ENCODE measurements at places on chromosomes 16 and 17.

GRCh38 chr16:85231959-85232358 is 119.7 kb upstream of the CIBAR2 start:
- DNase-seq = no peak

DNA sequence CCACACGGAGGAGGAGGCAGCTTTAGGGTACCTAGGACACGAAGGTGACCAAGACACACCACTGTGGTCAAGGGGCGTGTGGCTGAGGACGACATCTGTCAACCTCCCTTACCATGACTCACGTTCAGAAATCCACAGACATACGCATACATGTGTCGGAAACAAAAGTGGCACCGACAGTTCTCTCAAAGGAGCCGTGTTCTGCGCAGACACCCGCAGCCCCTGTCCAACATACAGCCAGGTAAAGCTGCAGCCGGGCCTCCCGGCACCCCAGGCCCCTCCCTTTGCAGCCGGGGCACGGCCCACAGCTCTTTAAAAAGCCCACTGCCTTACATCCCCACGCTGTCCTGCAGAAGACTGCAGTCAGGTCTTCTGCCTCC is 40.5 kb upstream of the KLHDC4 start:
- DNase-seq = no peak

DNA sequence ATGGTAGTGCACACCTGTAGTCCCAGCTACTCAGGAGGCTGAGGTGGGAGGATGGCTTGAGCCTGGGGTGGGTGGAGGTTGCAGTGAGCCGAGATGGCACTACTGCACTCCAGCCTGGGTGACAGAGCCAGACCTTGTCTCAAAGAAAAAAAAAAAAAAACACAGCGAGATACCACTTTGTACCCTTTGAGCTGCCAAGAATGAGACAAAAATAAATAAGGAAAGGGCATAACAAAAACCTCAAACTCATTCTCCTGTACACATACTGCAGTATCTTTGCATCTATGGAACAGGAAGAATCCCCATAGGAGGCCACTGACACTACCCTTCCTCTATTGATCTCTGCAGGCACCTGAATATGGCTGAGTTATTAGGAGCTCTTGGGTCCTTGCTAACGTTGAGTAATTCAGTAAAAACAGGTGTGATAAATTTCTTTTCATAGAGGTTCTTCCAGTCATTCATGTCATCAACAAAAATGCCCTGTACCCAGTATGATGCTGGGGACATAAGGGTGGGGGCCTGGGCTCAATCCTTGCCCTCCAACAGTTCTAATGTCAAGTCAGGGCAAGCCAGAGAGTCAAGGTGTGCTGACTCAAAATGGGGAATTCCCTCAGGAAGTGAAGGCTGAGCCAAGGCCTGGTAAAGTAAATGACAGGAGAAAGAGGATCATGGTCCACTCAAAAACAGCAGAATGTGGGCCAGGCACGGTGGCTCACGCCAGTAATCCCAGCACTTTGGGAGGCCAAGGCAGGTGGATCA is 26.9 kb downstream of the RANBP10 start:
- DNase-seq = no peak

DNA sequence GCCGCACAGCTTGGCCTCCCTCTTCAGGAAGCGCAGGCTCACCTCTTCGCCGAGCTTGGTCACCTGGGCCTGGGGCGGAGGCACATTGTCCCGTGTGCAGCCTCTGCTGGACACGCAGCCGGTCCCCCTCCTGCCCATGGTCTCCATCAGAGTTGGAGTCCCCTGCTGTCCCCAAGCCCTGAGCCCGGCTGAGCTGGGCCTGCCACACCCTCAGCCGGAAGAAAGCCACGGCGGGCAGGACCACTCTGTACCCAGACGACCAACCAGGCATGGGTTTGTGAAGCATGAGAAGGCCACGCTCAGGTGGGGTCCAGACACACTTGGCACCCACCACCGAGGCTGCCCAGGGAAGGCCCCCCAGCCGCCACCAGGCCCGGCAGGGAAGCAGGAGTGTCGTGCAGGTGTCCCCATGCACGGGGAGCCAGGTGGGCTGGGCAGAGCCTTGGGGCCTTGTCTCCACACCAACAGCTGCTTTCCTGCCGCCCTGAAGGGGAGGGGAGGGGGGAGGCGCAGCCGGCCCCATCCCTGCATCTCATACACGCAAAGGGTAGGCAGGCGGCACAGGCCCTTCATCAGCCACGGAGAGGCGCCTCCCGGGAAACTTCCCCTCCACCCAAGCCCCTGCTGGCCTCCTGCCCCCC is 5.2 kb downstream of the CCDC154 start:
- no peak for DNase-seq

- no peak for DNase-seq
Measured at GRCh38 chr16:87253536-87253935, 63.7 kb downstream of the C16orf95 start.

DNA sequence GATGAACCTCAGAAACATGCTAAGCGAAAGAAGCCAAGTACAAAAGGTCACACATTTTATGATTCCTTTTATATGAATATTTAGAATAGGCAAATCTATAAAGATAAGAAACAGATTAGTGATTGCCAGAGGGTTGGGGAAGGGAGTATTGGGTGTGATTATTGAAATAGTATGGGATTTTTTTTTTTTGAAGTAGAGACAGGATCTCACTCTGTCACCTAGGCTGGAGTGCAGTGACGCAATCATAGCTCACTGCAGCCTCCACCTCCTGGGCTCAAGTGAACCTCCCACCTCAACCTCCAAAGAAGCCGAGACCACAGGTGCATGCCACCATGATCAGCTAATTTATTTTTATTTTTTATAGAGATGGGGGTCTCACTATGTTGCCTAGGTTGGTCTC is 35.7 kb downstream of the MEOX1 start:
- DNase-seq = no peak

- no peak for DNase-seq
Measured at GRCh38 chr17:9924735-9925191, 19.7 kb upstream of the RCVRN start.

GRCh38 chr17:48590607-48591161 is 643 bp upstream of the HOXB3 start:
- DNase-seq = no peak

- no peak for DNase-seq
Measured at GRCh38 chr17:11239379-11239970, 1.5 kb upstream of the SHISA6 start.

- peak; percentile 76 for DNase-seq
Measured at GRCh38 chr17:61410141-61411010, 10.7 kb downstream of the TBX2 start.

DNA sequence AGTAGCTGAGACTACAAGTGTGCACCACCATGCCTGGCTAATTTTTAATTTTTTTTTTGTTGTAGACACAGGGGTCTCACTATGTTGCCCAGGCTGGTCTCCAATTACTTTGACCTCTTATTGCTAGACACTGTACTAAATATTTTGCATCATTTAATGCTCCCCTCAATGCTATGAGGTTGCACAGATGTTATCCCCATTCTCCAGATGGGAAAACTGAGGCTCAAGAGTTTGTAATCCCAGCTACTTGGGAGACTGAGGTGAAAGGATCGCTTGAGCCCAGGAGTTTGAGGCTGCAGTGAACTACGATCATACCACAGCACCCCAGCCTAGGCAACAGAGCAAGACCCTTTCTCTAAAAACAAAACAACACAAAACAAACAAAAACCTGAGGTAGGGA is 443.3 kb upstream of the C16orf82 start:
- DNase-seq = no peak

DNA sequence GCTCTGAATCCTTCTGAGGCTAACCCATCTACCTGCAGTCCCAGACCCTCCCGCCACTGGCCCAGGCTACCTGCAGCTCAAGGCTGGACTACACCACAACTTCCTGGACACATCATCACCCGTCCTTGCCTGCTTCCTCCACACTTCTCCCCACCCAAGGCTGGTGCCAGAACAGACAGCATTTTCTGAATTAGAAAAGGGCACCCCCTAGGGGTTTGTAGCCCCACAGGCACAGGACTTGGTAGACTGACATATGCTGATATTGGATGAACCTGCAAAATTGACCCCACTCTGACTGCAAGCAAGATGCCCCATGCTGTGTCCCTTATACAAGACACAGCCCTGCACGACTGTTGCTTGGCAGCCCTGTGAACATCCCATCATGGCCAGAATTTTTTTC is 271.5 kb upstream of the C16orf82 start:
- DNase-seq = peak; percentile 1

- no peak for DNase-seq
Measured at GRCh38 chr17:3794557-3795389, 6.2 kb downstream of the ITGAE start.

- DNase-seq = no peak
Measured at GRCh38 chr17:43349142-43349541, 49.7 kb upstream of the ARL4D start.

DNA sequence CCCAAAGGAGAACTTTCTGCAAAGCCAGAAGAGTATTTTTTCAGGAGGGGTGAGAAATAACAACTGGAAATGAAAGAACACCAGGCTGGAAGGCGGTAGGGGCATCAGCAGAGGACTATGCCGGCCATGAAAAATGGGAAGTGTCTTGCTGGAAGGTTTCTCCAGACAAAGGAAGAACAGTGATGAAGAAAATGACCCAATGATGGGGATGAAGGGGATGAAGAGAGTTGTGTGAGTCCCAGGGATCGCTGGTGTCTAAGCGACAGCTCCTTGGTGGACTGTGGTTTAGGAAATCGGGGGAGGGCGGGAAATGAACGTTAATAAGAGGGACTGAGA is 623 bp downstream of the TTLL6 start:
- DNase-seq = no peak

DNA sequence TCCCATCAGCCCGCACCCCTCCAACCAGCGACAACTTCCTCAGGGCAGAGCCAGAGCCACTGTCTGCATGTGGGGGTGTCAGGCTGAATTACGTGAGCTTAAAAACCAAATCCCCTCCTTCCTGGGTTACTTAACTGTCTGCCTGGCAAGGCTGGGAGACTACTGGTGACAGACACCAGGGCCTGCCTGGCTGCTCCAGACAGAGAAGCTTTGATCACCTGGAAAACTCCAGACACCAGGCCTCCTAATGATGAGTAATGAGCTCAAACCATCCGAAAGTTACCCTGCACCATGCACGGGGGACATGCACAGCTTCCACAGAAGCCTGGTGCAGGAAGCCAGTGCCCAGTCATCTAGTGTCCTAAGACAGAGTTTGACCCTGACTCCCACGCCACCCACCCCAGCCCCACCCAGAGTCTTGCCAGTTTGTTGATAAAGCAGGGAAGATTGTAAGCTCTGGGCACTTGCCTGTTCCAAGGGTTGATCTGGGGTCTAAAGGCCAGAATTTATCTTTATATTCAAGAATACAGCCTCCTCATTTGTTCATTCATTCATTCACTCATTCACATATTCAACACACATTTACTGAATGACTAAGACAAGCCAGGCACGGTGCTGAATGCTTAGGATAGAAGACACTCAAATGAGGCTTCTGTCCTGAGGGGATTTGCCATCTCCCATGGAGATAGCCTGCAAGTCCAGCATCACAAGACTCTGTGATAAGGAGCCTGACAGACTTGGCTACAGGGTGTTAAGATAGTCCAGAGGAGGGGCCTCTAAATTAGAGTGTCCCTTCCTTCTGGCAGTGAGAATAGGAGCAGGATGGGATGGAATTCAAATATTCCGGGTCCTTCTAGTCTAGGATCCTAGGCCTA is 7.2 kb upstream of the CCDC182 start:
- no peak for DNase-seq

GRCh38 chr17:10727192-10727591 is 2.6 kb downstream of the TMEM220 start:
- DNase-seq = peak; percentile 6

- DNase-seq = no peak
Measured at GRCh38 chr16:77549876-77550275, 115.0 kb upstream of the ADAMTS18 start.

DNA sequence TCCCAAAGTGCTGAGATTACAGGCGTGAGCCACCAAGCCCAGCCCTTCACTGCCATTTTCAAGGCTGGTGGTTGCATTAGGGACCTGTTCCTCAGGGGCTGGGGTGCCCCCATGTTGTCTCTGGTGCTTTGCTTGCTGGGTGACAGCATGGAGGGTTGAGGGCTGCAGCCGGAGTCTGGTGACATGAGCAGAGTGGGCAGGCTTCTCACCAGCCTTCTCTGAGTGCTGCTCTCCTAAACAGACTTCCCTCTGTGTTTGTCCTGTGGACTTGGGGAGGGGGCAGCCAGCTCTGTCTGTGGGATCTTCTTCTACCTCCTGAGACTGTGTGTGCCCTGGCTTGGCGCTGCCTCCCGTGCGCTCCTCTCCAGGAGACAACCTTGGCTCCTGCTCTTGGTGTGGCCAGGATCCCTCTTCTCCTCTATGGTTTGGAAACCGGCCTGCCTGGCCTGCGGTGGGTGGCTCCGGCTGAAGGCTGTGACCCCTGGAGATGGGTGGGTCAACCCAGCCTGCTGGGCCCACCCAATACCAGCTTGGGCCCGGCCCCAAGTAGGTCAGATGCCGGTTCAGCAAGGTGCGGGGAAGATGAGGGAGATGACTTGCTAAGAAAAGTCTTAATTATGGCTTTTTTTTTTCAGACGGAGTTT is 72.1 kb downstream of the PDPK1 start:
- no peak for DNase-seq

DNA sequence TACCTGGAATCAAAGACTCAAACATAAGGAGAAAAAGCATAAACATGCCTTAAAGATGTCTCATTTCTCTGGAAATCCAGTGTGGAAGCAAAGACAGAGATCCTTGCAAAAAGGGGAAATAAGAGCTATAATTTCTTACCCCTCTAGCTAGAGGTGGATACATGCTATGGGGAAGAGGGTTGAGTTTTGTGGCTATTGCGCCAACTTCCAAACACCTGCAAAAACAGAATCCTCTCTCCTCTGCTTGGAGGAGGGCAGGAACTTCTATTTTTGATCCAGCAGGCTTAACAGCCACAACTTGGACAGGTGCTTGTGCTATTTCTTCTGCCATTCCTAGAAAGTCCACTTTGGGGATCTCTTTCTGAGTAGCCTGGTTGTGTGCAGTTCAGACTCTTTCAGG is 21.5 kb upstream of the NUDT7 start:
- DNase-seq = no peak

GRCh38 chr16:86398201-86398600 is 112.1 kb upstream of the FOXF1 start:
- no peak for DNase-seq

- DNase-seq = no peak
Measured at GRCh38 chr16:79554912-79555311, 45.6 kb downstream of the MAF start.

DNA sequence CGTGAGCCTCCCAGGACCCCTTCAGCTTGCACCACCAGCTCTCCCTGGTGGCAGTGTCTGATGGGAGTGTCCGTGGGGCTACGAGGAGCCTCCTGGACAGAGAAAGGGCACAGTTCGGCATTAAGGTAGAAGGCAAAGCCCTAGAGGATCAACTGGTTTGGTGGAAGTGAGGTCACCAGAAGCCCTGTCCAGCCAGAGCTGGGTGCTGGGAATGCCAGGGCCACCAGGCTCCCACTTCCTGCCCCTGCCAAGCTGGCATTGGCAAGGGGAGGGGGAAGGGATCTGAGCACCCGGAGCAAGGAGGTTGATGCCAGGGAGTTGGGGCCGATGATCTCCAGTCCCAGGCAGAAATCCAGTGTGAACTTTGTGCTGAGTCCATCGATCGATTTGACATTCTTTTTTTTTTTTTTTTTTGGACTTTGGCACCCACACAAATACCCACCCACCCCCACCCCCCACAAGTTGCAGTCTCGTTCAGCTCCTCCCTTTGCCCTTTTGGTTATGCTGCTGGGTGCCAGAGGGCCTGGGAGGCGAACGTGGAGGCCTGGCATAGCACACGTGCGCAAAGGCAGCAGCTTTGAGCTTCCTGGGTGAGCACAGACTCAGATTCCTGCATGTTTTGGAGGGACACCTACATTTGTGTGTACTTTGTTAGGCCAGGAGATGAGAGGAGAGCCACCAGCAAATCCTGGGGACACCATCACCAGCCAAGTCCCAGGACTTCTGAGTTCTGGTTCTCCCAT is 2.1 kb downstream of the NHERF1 start:
- DNase-seq = no peak
